ENCODE measurements at places on chromosomes 1 and 21. TPM values are rescaled to one million over a fixed set of nuclear protein-coding genes. Genes with fewer than 3 reads are reported as not detected.

Gene AIRE
- not detected for total RNA-seq

Gene TMEM81
- total RNA-seq: 1.4 TPM

DNA sequence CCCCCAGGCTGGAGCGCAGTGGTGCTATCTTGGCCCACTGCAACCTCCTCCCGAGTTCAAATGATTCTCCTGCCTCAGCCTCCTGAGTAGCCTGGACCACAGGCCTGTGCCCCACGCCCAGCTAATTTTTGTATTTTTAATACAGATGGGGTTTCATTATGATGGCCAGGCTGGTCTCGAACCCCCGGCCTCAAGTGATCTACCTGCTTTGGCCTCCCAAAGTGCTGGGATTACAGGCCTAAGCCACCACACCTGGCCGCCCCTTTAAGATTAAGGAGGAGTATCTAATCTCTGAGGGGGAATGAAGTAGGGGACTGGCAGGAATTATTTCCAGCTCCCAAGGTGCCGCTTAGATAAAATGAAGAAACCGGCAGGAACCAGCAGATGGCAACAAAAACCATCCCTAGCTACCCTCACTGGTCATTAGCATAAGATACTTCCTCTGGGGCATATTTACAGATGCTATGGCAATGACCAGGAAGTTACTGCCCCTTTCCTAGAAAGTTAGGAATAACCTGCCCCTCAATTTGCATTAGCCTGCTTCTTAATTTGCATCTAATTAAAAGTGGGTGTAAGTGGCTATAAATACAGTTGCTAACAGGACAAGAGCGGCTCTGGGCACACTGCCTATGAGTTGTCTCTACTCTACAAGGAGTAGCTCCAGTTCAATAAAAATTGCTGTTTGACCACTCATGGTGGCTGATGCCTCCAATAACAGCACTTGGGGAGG is 7.1 kb upstream of the NSUN4 start:
- DNase-seq: no peak

- DNase-seq: no peak
Measured at GRCh38 chr1:223834660-223835263, 11.0 kb downstream of the TP53BP2 start.

DNA sequence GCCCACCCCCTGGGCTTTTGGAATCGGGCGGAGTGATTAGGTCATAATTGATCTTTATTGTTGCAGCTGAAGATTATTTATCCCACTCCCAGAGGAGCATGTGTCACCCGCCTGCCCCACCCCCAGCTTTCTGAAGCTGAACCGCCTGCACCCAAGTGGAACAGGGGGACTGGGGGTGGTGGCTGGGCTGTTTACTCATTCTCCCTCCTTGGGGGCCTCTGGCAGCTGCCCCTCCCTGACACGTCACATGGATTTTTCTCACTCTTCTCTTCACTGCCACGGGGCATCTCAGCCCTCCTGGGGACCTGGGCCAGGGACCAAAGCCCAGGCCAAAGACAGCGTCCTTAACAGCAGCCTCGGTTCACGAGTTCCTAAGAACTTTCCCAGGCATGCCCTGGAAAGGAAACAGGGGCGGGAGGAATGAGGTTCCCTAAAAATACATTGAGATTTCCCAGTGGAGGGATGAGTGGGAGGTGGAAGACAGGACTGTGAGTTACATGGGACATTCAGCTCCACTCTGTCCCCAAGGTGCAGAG is 31.6 kb upstream of the SOX13 start:
- no peak for DNase-seq

DNA sequence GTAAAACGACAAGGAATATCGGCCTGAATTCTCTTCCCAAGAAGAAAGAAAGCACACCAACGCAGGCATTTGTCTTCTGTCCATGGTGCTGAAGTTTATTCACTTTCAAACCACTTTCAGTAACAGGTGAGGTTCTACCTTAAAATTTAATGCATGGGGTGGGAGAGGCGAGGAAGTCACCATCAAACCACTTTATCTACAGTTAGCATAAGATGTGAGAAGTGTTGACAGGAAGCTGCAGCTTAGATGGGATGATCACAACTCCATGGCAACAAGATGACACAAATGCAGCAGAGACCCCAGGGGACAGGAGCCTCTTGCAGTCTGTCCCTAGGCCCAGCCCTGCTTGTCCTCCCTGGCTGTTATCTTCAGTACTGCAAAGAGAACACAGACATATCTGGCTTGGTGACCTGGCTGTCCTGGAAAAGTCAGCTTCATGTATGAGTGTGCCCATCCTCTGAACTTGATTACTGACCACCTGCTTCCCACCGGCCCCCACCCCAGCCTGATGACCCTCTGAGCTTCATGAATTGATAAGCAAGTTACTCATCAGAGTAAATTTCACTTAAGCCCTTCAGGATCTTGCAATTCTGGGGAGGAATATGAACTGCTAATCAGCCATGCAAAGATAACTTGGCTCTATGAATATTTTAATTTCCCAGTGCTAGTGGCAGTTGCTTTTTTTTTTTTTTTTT is 1.8 kb downstream of the NPPA start:
- no peak for DNase-seq

GRCh38 chr1:168392958-168393549 is 112.4 kb downstream of the TBX19 start:
- no peak for DNase-seq

GRCh38 chr1:175665616-175666015 is 77.8 kb downstream of the TNR start:
- DNase-seq: no peak
